ENCODE measurements at places on chromosomes 1 and 21. TPM values are rescaled to one million over a fixed set of nuclear protein-coding genes. Genes with fewer than 3 reads are reported as not detected.

The CCDC30 gene
- 2.2 TPM for total RNA-seq

The YTHDF2 gene
- 91.3 TPM for total RNA-seq

The KLF17 gene
- 0.09 TPM for total RNA-seq

The NFASC gene
- 26.7 TPM for total RNA-seq

DNA sequence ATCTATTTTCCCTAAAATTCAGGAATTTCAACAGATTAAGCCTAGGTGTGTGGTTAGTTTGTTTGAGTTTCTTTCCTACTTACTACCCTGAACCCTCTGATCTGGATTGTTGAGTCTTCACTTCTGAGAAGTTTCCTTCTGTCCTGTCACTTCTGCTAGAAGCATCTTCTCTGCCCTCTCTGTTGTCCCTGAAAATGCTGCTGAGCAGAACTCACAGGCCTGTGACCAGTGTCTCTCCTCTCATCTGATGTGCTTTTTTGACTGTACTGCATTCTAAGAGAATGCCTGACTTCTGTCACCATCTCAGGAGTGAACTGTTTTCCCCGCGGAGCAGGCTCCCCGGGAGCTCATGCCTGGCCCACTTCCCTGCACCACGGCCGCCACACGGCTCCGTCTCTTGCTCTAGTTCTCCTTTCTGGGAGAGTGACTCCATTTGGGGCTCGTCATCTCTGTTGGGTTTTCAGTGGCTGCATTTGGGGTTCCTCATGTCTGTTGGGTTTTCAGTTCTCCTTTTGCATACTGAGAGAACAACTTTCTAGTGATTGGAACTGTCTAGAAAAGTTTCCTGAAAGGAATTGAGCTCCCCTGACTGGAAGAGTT lies 77.9 kb downstream of the POFUT2 start:
- DNase-seq, result no peak

GRCh38 chr1:212760126-212760823 lies 31.3 kb downstream of the NSL1 start:
- DNase-seq, result no peak

- no peak for DNase-seq
Observed at GRCh38 chr1:24965571-24965930, 35.5 kb upstream of the RUNX3 start.

DNA sequence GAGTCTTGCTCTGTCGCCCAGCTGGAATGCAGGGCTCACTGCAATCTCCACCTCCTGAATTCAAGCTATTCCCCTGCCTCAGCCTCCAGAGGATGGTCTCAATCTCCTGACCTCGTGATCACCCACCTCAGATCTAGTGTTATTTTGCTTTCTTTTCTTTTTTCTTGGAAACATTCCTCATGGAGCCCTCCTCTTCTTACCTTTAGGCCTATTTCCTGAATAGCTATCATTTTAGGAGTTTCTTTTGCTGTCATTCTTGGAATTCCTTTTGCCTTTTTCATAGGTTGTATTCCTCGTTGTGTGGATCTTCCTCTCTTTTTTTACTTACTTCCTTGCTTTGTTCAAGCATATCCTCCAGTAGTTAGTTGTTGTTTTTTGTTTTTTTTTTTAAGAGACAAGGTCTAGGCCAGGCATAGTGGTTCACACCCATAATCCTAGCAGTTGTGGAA lies 173.8 kb downstream of the RASAL2 start:
- peak; percentile 57 for DNase-seq

DNA sequence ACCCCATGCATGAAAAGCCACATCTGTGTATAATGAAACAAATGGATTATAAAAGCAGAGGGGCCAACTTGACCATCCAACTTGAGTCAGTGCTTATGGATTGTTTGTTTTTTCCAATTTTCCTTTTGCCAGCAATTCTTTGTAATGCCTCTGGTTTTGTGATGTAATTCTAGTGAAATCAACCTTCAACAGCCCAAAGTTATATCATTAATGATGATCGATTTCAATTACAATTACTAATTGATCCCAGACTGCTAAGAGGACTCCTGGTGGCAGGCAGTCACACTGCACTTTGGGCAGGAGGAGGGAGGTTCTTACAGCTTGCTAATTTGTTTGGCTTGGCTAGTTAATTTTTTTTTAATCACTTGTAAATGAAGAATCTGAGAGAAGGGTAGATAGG lies 552.3 kb downstream of the NUF2 start:
- no peak for DNase-seq

DNA sequence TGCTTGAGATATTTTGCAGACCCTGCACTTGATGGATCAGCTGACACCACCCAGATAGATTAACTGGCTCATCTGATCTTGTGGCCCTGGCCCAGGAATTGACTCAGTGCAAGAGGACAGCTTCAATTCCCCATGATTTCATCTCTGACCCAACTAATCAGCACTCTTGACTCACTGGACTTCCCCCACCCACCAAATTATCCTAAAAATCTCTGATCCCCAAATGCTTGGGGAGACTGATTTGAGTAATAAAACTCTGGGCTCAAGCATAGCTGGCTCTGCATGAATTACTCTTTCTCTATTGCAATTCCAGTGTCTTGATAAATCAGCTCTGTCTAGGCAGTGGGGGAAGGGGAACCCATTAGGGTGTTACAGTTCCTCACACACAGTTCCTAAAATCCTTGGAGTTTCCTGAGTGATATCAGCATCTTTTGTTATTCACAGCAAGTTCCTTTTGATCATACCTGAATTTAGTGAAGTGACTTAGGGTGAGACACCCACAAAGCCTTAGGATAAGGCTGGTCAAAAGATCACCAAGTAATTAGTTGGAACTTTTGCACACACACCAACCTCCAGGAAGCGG lies 104.2 kb downstream of the COP1 start:
- peak; percentile 27 for DNase-seq

- no peak for DNase-seq
Observed at GRCh38 chr1:88661951-88662699, 21.9 kb upstream of the PKN2 start.

GRCh38 chr1:107914119-107914765 lies 50.7 kb downstream of the VAV3 start:
- DNase-seq, result no peak

DNA sequence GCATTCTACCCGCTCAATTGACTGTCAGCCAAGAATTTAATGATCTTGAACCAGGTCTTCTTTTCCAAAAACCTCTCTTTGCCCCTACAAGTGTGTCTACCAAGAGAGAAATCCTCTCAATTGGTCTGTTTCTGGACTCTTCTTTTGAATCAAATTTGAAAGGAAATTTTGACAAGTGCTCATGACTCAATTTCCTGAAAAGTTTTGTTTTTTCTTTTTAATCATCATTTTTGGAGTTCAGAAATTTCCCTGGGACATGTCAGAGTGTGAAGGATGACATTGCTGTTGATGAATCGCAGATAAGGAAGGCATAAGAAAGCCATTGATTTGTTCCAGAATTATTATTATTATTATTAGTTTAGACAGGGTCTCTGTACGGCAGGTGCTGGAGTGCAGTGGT lies 88.2 kb upstream of the AKT3 start:
- DNase-seq, result no peak

- no peak for DNase-seq
Observed at GRCh38 chr1:162206300-162206699, 136.8 kb downstream of the NOS1AP start.

GRCh38 chr1:179781962-179782361 lies 38.9 kb downstream of the FAM163A start:
- DNase-seq, result no peak

DNA sequence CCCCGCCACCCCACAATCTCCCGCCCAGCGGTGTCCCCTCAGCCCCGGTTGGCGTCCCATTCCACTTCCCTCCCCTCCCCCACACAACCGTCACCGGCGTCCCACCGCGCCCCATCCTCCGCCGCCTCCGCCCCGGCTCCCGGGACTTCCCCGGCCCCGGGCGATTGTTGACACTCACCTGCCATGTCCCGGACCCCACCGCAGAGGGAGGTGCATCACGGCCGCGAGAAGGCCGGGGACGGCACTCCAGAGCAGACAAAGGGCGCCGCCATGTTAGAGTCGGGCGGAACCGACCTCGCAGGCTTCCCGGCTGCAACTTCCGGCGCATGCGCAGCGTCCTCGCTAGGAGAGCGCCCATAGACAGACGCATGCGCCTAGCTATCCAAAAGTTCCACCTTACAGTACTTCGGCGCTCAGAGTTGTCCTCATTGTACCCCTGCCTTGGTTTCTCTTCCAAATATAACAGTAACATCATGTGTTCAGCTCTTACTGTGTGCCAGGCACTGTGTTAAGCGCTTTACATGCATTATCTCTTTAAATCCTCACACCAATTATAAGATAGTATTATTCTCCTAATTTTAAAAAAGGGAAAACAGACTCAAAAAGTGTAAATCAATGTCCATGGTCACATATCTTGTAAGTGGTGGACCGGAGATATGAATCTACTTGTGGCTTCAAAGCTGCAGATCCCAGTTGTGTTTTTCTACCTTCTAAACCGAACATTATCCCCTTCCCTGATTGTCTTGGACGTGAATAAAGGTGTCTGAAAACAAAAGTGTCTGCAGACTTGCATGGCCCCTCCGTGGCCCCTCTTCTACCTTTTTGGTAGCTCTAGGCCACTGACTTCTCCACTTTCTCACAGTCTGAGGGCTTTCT lies at the start of gene ZBTB17:
TSS of gene ZBTB17 (minus strand) at position 297 of the 876 bp plus-strand sequence. CDS start 27,606 bp downstream, outside the sequence.
- peak; percentile 71 for DNase-seq

GRCh38 chr1:209403921-209404320 lies 179.6 kb upstream of the CAMK1G start:
- DNase-seq, result no peak

DNA sequence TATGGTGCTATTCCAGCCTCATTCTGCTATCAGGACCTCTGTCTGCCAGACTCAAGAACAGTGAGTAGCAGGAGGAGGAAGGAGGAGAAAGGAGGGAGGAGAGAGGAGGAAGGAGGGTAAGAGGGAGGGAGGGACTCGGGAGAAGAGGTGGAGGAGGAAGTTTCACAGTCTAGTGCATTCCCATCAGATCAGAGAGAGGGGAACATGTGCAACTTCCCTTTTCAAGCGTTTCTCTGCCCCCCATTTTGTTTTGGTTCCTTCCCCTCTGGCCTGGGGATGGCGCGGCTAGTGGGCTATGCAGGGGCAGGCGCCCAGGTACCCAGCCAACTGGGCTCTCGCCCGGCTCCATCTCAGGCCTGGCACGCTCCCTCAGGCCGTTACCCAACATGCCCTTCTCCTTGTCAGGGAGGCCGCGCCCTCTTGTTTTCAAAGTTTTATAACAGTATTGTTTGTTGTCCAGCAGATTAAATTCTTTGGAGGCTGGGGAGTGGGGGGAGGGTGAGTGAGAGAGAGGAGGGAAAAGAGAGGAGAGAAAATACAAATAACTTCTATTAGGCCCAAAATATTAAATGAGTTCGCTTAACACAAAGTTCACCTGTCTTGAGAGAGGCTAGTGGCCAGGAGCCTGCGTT lies 56.0 kb downstream of the CD46 start:
- DNase-seq, result no peak

- no peak for DNase-seq
Observed at GRCh38 chr1:223539750-223540149, 125.8 kb downstream of the CAPN8 start.

GRCh38 chr1:2962541-2962940 lies 58.7 kb upstream of the ACTRT2 start:
- no peak for DNase-seq

DNA sequence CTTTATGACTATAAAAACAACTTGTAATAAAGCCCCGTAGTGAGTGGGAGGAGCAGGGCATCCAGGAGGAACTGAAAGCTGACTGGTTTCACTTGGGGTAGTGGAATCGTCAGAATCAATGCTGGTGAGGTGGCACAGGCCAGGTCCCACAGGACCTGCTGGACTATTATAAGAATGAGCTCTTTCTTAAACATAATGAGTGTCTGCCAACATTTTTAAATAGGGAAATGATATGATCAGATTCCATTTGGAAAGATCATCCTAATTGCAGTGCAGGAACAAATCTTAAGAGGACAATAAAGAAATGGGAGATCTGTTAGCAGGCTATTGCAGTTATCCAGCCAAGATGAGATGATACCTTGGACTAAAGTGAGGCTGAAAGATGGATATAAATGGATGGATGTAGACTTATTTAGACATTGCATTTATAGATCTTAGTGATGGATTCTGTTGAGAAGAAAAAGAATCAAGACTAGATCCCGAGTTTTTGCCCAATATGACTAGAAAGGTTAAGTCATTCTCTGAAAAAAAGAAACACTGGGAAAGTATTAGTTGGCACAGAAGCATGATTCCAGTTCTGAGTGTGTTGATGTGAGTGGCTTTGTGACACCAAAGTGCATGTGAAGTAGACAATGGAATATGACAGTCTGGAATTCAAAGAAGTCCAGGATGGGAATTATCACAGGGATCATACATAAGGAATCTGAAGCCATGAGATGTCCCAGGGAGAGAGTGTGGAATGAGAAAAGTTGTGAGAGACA lies 153.3 kb upstream of the SGIP1 start:
- no peak for DNase-seq

- no peak for DNase-seq
Observed at GRCh38 chr1:26336477-26337205, 17.3 kb downstream of the CRYBG2 start.

- no peak for DNase-seq
Observed at GRCh38 chr1:88462096-88462487, 222.0 kb upstream of the PKN2 start.

GRCh38 chr1:46275030-46275337 lies 27.4 kb downstream of the RAD54L start:
- no peak for DNase-seq

GRCh38 chr1:50981741-50982140 lies 11.7 kb downstream of the CDKN2C start:
- DNase-seq, result no peak

- DNase-seq, result no peak
Observed at GRCh38 chr1:59985911-59986515, 59.4 kb upstream of the CYP2J2 start.

DNA sequence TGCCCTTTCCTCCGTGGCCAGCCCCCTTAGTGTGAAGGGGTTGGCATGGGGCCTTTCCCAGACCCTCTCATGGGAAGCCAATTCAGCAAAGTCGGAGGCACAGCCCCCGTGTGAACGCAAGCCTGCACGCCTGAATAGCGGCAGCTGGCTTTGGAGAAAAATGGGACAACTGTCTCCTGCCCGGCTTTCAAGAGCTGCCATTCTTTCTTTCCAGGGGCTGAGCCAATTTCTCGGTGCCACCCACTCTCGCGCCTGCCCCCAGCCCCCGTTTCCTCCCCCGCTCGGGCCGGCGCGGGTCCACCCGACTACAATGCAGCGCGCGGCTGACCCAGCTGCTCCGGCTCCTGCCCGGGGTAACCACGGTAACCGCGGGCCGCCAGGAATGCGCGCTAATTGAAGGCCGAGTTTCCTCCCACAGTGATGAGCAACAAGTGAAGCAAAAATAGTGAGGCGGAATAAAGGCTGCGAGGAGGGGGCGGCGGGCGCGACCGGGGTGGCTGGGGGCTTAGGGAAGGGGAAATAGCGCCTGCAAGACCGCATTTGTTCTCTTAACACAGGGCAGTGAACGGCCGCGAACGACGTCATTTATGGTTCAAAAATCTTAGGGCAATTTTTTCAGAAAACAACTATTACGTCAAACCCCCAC lies 27.8 kb downstream of the ILDR2 start:
- DNase-seq, result peak; percentile 77

DNA sequence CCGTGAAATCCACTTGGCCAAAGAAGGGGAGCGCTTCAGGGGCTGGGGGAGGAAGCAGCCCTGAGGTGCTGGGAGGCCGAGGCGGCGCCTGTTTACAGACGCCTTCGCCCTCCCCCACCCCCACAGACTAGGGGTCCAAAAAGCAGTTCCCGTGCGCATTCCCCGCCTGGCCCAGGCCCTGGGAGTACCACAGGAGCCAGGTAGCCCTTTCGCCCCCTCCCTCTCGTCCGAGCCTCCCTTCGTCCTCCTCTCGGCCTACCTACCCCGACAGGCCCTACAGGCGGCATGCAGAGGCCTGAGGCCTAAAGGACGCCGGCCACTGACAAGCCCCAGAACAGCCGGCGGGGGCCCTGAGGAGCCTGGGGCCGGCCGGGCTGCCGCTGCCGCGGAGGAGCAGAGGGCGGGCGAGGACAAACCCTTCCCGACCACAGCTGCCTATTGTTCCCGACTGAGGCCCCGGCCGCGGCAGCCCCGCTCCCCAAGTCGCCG lies 522 bp downstream of the RC3H1 start:
- DNase-seq, result peak; percentile 45
